Stimulated activated CD4-positive, alpha-beta T cell treated with anti-CD3 and anti-CD28 coated beads, Interleukin-4, amount 100 ng/mL, for 24 hours (primary cell): ENCODE measurements at places on chromosomes 13 and 19.
A peak's percentile ranks its signal among the peaks of the same experiment; 100 is the strongest.

GRCh38 chr13:102033857-102034331, 368.0 kb downstream of the FGF14 start:
- no peak for DNase-seq

DNA sequence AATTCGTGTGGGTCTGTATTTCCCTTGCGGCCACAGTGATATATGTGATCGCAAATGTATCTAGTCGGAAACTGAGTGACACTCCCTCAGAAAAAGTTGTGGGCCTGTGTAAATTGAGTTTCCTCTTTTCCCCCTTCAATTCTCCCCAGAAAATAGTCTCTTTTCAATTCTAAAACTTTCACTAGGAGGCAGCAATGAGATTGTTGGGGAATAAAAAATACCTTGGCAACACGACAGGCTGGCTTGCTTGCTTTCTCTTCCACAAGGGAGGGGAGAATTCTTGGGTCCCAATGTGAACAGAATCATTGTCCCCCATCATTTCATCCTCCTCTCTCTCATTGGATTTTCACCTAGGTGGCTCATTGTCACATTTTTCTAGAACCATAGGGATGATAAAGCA, 3.7 kb upstream of the SOX21 start:
- DNase-seq = no peak

DNA sequence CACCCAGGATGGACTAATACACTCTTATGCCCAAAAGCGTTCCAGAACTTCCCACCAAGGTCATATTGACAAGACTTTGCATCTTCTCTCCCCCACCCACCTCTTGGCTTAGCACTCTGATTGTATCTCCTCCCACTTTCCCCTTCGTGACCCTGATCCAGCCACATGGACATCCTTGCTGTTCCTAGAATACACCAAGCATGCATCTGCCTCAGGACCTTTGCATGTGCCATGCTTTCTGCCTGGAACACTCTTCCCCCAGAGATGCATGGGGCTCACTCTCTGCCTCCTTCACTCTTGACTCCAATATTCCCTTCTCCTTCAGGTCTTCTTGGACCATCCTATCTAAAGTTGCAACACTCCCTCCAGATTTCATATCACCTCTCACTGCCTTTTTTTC, 16.2 kb upstream of the LAIR1 start:
- no peak for DNase-seq

GRCh38 chr13:46071590-46072249, 19.2 kb upstream of the ZC3H13 start:
- DNase-seq = no peak

- no peak for DNase-seq
Measured at GRCh38 chr13:94389604-94390351, 89.7 kb downstream of the DCT start.

GRCh38 chr19:5321851-5322681, 18.5 kb downstream of the PTPRS start:
- DNase-seq = no peak

DNA sequence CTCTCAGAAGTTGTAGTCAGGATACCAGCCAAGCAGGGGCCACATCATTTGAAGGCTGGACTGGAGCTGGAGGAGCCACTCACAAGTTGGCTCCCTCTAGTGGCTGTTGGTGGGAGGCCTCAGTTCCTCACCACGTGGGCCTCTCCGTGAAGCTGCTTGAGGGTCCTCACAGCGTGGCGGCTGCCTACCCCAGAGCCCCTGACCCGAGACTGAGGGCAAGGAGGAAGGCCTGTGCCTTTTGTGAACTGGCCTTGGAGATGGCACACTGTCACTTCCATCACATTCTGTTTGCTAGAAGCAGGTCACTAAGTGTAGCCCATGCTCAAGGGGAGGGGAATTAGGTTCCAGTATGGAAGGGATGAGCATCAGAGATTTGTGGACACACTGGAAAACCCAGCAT, 14.6 kb downstream of the GNA11 start:
- DNase-seq = peak; percentile 77

DNA sequence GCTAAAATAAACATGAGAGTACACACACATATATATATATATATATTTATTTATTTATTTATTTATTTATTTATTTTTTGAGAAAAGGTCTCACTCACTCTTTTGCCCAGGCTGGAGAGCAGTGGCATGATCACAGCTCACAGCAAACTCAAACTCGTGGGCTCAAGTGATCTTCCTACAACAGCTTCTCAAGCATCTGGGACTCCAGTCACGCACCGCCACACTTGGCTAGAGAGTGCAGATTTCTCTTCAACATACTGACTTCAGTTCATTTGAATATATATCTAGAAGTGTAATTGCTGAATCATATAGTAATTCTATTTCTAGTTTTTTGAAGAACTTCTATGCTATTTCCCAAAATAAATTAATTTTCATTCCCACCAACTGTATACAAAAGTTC, 1711.8 kb downstream of the SLITRK5 start:
- DNase-seq = no peak

- DNase-seq = no peak
Measured at GRCh38 chr19:51830274-51830673, 35.3 kb downstream of the FPR3 start.

GRCh38 chr13:33639158-33639557, 178.8 kb upstream of the RFC3 start:
- DNase-seq = no peak

DNA sequence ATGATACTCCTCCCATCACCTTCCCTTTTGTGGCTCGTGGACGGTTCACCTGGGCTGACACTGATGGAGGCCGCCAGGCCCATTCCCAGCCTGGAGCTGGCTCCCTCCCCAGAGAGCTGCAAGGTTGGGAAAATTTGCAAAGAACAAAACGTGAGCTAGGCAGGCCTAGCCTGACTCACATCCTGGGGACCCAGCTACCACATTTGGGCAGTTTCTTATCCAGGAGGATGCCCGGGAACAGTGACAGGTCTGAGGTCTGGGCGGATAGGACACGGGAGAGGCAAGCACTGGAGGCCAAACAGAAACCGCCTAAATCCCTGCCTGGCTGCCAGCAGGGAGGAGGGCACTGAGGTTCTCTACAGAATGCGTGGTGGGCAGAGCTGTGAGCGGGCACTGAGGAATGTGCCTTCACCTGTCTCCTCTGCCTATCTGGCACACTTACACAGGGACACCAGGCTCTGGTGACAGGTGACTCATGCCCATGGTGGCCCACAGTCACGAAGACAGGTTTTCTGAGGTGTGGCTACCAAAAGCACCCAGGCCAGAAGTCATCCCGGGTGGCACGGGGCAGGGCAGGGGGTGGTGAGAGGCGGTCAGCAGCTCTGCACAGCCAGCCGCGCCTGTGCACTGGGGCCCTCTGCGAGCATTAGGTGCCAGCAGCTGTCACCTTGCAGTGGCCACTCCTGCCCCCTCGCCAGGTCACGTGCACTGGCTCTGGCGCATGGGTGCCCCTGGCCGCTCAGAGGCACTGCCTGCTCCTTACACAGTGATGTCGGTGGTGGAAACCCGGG, 23.2 kb downstream of the SH3GL1 start:
- DNase-seq = no peak

GRCh38 chr19:56097776-56098175, 23.3 kb downstream of the ZNF787 start:
- DNase-seq = no peak

DNA sequence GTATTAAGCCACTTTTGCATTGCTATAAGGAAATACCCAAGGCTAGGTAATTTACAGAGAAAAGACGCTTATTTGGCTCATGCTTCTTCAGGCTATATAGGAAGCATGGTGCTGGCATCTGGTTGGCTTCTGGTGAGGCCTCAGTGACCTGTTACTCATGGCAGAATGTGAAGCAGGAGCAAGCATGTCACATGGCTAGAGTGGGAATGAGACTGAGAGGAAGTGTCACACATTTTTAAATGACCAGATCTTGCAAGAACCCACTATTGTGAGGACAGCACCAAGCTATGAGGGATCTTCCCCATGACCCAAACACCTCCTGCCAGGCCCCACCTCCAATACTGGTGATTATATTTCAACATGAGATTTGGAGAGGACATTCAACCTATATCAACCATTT, 25.7 kb upstream of the IGFL4 start:
- DNase-seq = no peak

DNA sequence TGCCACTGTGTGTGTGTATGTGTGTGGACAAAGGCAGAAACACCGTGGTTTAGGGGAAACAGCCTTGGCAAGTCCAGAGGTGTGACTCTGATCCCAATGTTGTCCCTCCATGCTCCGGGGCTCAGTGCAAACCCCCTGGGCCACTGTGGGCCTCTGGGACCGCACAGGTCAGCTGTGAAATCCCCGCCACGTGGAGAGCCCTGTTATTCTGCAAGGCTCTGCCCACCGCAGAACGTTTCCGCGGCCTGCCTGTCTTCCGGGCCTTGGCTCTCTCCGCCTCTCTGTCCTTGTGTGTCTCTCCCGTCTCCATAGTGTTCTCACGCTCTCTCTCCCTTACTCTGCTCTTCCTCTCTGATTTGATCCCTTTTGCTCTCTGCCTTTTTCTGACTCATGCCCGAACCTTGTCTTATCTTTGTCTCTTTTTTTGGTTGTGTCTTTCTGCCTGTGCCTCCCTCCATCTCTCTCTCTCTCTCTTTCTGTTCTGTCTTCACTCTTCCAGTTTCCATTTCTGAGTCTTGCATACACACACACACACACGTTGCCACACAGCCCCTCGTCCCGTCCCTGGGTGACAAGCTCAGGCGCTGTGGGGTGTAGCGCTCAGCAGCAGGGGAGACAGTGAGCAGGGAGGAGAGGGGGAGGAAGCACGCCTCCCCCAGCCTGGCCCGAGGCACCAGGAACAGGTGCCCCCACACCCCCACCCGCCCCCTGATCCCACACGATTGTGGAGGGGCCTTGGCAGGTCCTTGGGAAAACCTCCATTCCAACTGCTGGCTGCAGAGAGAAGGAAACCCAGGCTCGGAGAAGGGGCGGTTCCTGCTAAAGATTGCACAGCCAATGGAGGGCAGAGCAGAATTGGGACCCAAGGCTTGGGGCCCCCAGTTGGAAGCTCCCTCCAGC, 3.0 kb downstream of the TTYH1 start:
- no peak for DNase-seq

DNA sequence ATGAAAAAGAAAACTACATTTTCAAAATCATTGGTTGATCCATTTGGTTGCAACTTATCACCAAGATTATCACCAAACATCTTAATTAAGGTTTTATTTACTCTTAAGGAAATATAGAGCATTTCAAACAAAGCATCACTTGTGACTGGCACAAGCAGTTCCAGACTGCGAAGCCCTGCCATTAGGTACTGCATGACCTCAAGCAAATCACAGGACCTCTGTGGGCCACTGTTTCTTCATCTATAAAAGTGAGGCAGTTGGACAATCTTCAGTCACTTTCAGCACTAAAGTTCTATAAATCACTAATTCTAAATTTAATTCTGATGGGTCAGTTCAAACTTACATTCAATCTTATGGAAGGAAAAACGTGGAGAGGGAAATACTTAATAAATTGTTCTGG, 2.0 kb downstream of the ELF1 start:
- DNase-seq = no peak

- DNase-seq = peak; percentile 15
Measured at GRCh38 chr19:10927730-10928562, 493 bp downstream of the YIPF2 start.

GRCh38 chr13:45928176-45928575, 76.6 kb upstream of the SIAH3 start:
- DNase-seq = no peak

GRCh38 chr13:45194081-45194939, 6.5 kb downstream of the KCTD4 start:
- no peak for DNase-seq

DNA sequence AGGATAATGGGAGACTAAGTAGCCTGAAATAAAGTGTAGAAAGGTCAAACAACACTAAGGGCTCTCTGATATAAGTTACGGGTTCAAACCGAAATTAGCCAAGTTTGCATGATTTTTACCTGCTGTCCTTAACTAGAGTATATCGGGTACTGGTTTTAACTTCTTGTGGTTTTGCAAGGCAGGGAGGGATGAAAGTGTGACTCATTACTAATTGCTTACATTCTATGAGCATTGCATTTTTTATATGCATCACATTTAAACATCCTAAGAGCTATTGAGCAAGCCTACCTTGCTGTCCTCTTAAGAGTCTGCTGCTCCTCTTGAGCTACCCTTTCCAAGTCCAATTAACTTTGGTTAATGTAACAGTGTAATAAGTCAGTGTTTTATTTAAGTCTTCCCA, 415.4 kb downstream of the SLITRK5 start:
- no peak for DNase-seq

- DNase-seq = no peak
Measured at GRCh38 chr13:27489456-27489855, 39.1 kb upstream of the MTIF3 start.
